ENCODE measurements at places on chromosomes 11 and 22.

DNA sequence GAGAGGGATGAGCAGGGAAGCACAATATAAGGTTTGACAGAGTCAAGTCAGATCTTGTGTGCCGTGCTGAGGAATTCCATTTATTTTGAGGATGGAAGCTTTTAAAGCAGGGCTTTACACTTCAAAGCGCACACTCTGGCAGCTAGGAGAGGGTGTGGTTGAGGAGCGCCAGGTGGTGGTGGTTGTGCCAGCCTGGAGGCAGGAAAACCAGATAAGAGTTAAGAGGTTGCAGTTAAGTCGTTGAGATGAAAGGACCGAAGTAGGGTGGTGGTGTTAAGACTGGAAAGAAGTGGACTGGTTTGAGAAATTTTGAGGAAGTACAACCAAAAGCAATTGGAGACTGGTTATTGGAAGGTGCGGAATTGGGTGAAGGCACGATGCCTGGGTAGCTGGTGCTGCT, 231.6 kb upstream of the TBCEL start:
- DNase-seq, result no peak

DNA sequence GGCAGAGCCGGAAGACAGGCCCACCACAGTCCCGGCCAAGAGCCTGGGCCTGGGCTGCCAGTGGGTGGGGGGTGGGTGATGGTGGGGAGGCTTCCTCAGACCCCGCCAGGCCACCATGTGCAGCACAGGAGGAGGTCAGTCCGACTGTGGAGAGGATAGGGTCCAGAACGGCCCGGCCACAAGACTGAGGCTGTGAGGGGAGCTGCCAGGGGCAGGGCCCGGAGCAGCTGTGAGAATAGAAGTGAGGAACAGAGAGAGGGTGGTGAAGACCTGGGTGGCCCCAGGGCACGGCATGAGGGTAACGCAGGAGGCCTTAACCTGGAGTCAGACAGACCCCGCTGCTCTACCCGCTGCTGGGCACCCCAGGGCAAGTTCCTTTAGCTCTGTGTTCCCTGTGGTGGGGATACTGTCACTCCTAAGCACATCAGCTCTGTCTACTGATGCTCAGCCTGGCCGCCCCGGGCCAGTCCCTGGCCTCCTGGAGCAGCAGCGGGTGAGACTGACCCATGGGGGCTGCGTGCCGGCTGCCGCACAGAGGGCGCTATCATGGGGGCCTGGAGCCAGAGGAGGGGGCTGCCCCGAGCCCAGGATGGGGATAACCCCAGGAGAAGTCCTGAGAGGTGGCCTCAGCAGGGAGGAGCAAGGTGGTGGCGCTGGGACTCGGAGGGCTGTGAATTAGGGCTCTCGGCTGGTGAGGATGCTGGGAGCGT, 1.7 kb downstream of the FERMT3 start:
- no peak for DNase-seq

DNA sequence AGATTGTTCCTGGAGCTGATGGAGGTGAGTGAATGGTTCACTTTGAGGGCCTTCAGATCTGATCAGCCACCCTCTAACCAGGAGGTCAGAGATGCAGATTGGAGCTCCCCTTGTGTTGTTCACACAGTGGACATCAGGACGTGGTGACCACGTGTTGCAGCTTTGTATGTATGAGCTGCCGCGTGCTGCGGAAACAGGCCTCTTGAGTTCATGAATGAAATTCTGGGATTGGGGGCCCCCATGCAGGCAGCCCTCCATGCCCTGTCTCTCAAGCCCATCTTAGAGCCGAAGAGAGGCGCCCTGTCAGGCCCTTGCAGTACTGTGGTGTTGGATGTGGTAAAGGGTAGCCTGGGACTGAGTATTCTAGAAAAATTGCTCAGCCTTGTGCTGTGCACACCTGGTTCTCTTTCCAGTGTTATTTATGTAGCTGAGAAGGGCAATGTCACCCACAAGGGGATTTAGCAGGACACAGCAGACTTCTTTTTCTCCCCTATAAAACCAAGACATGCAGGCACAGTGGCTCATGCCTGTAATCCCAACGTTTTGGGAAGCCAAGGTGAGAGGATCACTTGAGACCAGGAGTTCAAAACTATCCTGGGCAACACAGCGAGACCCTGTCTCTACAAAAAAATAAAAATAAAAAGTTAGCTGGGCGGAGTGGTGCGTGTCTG, 64.9 kb downstream of the MED15 start:
- no peak for DNase-seq

GRCh38 chr22:49946612-49947295, 13.8 kb upstream of the PIM3 start:
- DNase-seq, result no peak

GRCh38 chr22:46072110-46072881, 78.0 kb upstream of the PPARA start:
- peak; percentile 73 for DNase-seq

All from stimulated activated CD4-positive, alpha-beta T cell treated with anti-CD3 and anti-CD28 coated beads, Interleukin-2, amount 100 ng/mL, for 24 hours (primary cell).